ENCODE measurements at places on chromosomes 12 and 14.
A peak's percentile ranks its signal among the peaks of the same experiment; 100 is the strongest.

GRCh38 chr12:58657190-58657589 is 263.1 kb downstream of the LRIG3 start:
- DNase-seq, result no peak

DNA sequence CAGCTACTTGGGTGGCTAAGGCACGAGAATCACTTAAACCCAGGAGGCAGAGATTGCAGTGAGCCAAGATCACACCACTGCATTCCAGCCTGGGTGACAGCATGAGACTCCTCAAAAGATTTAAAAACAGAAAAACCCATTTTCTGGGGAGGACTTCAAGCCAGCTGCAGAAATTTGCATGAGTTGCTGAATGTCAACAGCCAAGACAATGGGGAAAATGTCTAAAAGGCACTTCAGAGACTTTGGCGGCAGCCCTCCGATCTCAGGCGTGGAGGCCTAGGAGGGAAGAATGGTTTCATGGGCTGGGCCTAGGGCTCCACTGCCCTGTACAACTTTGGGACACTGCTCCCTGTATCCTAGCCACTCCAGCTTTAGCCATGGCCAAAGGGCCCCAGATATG is 177.8 kb upstream of the C14orf180 start:
- no peak for DNase-seq

DNA sequence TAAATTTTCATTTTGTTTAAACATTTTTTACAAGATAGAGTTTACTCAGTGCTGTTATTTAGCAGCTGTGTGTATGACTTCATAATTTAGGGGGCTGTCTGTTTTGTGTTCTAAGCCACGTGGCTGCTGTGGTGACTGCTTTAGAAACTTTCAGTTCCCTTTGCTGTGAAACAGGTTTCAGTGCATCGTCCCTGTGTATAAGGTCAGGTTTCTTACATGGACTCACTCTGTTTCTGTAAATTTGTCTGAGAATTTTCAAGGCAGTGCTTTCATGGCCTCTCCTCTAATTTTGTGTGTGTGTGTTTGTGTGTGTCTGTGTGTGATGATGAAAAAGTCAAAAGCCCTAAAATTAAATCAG is 32.4 kb downstream of the BICD1 start:
- peak; percentile 43 for DNase-seq

GRCh38 chr12:112939761-112940381 is 1.6 kb downstream of the OAS3 start:
- no peak for DNase-seq

- no peak for DNase-seq
Measured at GRCh38 chr14:19873178-19873577, 1.8 kb upstream of the OR4K2 start.

DNA sequence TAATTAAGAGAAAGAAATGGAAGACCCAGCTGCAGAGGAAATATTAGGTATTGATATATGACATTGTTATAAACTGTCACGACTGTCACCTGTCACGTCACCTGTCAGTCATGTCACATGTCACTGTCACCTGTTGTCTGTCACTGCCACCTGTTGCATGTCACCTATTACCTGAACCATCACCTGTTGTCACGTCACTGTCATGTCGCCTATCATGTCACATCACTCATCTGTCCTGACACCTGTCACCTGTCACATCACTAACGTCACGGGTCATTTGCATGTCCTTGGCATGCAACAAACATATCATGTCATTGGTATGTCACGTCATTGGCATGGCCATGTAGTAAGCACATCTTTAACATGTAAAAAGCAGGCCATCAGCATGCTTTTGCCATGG is 26.6 kb upstream of the TESC start:
- DNase-seq, result no peak

GRCh38 chr12:72025524-72025923 is 86.9 kb downstream of the TPH2 start:
- no peak for DNase-seq

- no peak for DNase-seq
Measured at GRCh38 chr14:21097636-21098075, 799 bp downstream of the ZNF219 start.

GRCh38 chr14:75258079-75258802 is 20.4 kb upstream of the FOS start:
- DNase-seq, result no peak

DNA sequence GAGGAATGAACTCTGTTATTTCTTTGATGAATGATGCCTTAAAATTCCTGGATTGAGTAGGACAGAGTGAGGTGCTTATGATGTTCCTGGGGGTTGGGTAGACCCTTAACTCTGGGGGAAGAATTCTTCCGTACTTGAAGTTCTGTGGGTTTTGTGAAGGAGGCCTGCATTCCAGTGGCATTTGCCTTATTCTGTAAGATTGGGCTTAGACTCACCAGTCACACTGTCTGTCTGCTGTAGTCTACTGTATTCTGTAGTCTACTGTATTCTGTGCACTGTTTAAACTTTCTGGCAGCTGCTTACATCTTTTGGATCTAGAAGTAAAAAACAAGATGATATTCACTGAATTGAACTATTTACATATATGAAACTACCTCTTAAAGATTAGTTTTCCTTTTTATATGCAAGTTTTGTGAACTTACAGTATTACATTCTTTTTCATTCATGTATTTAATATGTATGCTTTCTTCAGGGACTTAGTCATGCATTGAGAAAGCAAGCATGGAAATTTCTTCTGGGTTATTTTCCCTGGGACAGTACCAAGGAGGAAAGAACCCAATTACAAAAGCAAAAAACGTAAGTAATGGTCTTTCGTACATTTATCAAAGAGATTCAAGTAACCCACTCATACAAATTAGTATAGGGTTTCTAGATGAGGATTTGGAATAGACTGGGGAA is 42.3 kb upstream of the TPH2 start:
- DNase-seq, result no peak

DNA sequence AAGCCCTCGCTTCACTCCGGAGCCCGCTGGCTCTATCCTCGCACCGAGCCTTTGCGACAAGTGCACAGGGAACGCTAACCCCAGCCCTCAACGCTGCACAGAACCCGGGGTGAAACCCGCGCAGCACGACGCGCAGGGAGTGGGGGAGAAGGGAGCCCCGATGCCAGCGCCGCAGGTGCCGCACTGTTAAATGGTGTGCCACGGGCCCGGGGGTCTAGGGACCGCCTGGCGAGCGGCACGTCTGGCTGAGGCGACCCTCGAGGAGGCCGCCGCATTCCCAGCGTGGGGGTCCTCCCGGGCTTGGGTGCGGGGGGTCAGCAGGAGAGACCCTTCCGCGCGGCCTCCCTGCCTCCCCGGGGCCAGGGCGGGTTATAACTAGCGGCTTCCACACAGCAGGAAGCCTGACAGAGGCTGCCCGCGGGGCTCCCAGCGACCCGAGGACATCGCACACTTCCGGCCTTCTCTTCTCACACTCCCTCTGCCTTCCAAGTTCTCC is 23.8 kb upstream of the LRTM2 start:
- no peak for DNase-seq
